ENCODE measurements at places on chromosomes 11 and 22.

- DNase-seq, result no peak
Observed at GRCh38 chr22:19131685-19132015, 542 bp downstream of the TSSK2 start.

DNA sequence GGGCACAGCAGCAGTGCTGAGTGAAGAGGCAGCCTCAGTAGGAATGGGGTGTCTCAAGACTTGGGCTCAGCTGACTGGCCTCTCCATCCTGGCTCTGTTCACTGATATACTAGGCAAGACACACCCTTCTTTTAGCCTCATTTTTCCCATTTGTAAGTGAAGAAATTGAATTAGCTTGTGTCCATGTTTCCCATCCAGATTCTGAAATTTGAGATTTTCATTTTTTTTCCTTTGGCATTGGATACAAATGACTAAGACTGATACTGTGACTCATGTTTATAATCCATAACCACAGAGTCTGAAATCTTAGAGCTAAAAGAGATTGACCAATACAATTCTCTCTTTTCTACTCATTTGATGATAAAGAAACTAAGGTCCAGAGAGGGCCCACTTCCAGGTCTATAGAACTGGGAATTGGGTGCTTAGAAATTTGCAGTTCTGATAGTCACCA, 110.9 kb downstream of the KCNC1 start:
- no peak for DNase-seq

DNA sequence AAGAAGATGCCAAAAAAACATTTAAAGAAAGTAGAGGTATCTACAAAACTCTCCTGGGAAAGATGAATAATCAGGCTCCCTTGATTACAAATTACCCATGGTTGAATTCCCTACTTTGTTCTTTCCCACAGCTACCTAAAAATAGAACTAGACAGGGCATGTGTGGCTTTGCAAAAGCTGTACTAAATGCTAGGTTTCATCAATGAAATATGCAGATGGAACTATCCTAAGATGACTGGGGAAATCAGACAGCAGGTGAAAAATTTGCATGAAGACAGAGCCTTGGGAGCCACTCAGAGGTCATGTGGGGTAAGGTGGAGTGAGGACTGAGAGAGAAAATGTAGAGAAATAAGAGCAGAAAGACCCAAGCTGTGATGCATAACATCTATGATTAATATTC, 14.7 kb downstream of the LAYN start:
- no peak for DNase-seq

DNA sequence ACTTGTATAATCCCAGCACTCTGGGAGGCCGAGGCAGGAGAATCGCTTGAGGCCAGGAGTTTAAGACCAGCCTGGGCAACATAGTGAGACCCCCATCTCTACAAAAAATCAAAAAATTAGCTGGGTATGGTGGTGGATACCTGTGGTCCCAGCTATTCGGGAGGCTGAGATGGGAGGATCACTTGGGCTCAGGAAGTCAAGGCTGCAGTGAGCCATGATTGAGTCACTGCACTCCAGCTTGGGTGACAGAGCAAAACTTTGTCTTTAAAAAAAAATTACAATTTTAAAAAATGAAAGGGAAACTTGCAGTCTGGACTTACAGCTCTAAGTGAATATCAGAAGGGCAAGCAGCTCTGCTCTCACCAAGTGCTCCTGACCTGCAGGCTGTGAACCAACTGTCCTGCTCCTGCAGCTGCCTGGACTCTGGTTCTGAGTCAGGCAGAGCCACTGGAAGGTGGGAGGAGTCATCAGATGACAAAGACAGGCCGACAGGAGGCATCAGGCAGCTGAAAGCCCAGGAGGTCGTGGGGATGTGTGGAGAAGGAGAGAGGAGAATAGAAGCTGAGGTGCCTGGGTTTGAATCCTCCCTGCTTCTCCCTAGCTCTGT, 9.6 kb downstream of the SMTNL1 start:
- no peak for DNase-seq

- DNase-seq, result peak; percentile 87
Observed at GRCh38 chr11:113305440-113306336, 8.7 kb upstream of the TTC12 start.

- no peak for DNase-seq
Observed at GRCh38 chr11:76841923-76842452, 18.7 kb upstream of the ACER3 start.

DNA sequence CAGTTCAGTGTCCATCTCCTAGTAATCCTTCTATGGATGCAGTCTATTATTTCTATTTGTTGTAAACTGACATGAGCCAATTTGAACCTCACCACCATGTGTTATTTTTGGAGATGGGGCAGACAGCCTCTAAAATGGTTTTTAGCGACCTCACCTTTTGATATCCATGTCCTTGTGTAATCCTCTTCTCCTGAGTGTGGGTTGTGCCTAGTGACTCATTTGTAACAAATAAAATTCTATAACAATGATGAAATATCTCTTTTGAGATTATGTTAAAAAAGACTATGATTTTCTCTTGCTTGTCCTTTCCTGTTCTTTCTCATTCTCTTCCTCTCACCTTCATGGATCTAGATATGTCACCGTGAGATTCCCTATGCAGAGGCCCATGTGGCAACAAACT, 554.6 kb upstream of the ANO3 start:
- no peak for DNase-seq

DNA sequence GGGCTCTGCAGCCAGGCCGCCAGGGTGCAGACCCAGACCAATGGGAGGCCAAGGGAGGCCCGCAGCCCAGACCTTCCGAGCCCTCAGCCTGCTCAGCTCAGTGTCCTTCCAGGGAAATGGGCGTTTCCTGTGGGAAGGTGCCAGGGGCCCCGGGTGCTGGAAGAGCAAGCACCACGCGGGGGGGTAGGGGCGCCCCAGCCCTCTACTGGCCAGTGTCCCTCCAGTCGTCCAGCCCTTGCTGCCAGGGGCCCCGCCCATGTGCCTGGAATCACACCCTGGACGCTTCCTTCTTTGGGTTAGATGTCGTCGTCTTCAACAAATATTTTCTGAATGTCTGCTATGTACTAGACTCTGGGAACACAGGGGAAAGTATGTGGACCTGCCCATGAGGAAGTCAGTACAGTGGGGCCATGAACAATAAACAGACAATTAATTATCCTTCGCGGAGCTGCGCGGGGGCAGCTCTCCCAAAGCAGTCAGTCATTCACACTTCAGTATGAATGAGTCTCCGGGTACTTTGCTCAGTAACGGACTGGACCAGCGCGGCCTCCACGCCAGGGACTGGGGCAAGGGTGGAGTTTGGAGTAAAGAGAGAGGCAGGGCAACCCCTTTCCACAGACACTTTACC, 60.2 kb downstream of the CDKN1C start:
- peak; percentile 84 for DNase-seq

DNA sequence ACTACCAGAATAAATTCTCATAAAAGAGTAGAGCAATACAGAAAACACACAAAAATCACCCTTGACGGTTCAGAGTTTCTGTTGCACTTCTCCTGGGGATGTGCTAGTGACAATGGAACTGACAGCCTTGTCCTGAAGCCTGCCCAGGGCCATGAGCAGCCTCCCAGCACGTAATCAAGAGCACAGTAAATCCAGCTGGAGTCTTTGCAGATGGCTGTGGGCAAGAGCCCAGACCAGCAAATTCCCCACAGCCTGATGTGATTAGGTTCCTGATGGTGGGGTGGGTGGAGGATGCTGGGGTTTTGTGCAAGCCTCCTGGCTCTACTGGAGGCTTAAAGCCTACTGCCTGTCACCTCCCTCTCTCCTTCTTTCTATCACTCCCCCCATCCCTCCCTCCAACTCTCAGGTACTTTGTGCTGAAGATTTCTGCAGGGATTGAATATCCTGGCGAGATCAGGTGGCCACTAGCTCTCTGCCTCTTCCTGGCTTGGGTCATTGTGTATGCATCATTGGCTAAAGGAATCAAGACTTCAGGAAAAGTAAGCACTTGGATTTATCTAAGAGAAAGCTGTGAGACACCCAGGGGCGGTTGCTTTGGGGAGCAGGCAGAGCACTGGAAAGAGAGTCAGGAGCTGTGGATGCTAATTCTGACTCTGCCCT, 18.1 kb downstream of the SLC6A5 start:
- no peak for DNase-seq

- no peak for DNase-seq
Observed at GRCh38 chr11:29183301-29183700, 833.5 kb downstream of the KCNA4 start.

DNA sequence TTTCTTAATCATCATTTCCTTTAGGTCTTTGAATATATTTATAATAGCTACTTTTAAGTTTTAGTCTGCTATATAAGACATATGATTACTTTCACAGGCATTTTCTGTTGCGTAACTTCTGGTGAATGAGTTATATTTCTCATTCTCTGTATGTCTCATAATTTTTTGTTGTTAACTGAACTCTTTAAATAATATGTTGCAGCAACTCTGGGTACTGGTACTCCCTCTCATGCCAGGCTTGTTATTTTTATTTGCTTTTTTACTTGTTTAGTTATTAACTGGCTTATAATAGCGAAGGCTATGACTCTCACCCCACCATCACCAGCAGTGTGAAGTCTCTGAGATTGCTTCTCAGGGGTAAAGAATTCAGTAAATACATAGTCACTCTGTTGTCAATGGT, 524.2 kb upstream of the CHORDC1 start:
- no peak for DNase-seq

DNA sequence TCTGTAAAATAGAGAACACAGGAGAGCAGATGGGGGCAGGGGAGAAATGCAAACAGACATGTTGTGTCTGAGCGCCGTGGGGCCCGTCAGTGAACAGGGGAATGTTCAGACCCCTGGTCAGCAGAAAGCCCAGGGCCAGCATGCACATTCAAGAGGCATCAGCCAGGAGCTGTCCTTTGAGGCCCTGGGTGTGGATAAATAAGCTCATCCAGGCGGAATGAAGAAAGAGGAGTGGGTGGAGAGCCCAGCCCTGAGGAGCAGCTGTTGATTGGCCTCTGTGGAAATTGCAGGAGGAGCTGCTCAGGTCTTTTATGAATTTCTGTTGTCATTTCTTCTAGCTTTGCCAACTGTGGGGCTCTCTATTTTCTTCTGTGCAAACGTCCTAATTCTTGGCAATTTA, 49.7 kb upstream of the CECR2 start:
- peak; percentile 19 for DNase-seq

- DNase-seq, result no peak
Observed at GRCh38 chr11:19187114-19187832, 14.5 kb downstream of the CSRP3 start.

All from sciatic nerve (tissue), 2 donors.